ENCODE measurements at places on chromosomes 3 and 15.
A peak's percentile ranks its signal among the peaks of the same experiment; 100 is the strongest.

DNA sequence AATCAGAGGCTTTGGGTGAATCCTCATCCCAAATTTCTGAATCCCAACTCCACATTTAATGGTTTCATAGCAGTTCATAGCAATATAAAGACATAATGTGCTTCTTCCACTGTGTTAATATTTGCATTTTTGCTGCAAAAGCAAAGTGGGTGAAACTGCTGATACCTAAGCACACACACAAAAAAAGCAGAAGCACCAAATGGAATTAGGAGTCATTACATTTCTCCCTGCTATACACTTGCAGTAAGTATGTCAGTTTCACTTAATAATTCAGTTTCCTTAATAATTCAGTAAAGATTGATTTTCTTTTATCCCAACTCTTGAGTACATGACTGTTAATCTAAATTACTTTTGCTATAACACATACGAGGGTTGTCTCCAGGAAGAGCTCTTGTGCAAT lies 48.9 kb upstream of the ALCAM start:
- no peak for DNase-seq

- DNase-seq: no peak
Measured at GRCh38 chr3:49899815-49900214, 3.9 kb downstream of the MST1R start.

DNA sequence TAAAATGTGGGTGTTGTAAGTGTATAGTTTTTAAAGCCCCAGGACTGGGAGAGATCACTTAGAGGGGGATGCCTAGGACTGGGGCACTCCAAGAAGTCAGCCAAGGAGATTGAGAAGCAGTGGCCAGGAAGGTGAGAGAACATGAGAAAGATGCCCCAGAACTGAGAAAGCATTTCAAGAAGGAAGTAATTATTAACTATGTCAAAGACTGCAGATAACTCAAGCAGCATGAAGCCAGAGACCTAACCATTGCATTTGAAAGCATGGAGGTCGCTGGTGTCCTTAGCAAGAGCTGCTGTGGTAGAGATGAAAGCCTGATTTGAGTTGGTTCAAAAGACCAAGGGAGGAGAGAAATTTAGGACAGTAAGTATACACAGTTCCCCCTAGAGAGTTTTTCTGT lies 30.6 kb upstream of the SLC2A2 start:
- no peak for DNase-seq

DNA sequence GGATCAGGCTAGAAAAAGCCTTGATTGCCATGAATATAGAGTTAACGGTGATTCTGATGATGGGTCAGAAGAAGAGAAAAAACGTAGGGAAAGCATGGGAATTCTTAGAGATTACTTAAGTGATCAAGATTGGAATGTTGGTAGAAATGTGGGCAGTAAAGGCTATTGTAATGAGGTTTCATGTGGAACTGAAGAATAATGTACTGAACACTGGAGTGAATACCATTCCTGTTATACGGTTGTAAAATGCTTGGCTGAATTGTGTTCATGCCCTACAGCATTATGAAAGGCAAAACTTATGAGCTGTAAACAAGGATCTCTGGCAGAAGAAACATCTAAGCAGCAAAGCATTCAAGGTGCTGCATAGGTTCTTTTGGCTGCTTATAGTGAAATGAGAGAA lies 414.1 kb upstream of the CBLB start:
- DNase-seq: no peak

GRCh38 chr3:69092030-69092516 lies 7.3 kb downstream of the ARL6IP5 start:
- DNase-seq: peak; percentile 9

DNA sequence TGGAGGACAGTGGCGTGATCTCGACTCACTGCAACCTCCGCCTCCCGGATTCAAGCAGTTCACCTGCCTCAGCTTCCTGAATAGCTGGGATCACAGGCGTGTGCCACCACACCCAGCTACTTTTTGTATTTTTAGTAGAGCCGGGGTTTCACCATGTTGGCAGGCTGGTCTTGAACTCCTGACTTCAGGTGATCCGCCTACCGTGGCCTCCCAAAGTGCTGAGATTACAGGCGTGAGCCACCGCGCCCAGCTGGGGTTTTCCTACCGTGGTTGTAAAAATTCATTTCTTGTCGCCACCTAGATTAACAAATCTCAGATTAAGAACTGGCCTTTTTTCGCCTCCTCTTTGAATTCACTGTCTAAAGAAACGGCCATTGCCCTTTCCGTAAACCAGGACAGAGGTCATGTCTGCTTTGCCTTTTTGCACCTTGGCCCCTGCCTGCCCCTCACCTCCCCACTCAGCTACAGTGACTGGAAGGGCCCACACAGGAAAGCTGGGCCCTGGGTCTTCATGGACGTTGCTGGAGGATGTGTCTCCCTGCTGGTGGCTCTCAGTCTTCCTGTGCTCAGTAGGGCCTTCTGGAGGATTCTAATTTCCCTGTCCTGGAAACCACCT lies 17.2 kb downstream of the ZNF710 start:
- DNase-seq: no peak

DNA sequence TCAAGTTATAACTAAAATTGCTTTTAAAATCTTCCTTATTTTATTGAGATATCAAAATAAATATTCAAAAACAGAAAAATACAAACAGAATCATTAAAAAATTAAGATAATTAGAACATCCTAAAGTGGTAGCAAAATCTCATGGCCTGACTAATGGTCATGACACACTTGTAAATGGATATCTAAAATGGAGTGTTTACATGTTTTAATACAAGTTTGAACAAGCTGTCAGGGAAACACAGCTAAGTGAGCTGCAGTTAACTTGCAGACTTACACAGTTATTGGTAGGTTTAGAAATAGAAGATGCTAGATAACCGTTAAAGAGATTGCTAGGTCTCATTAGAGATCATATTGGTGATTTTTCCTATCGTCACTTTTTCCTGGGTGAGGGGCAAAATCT lies 242.3 kb downstream of the LPP start:
- DNase-seq: no peak

DNA sequence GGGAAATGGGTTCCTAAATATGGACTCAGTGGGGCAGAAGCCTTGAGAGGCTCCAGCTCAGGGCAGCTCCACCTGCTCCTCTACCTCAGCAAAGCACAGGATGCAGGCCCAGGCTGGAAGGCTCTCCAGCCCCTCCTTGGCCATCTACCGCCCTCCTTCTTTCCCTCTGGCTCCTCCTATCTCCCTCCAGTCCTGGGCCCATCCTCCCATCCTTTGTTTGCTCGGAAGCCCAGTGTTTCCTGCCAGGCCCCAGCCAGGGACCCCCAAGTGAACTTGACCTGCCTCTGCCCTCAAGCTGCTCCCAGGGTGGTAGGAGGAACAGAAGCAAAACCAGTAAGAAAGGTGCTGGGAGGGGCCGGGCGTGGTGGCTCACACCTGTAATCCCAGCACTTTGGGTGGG lies 20.1 kb downstream of the MAPKAPK3 start:
- no peak for DNase-seq

Data from CD4-positive, alpha-beta T cell treated with Interferon gamma for 1 hour (primary cell).